ENCODE measurements at places on chromosomes 11 and 22.

GRCh38 chr11:2362414-2362813 is 14.7 kb upstream of the CD81 start:
- no peak overlapping the region for H3K27ac ChIP-seq
- H3K4me3 ChIP-seq: no peak overlapping the region
- DNase-seq: no peak

DNA sequence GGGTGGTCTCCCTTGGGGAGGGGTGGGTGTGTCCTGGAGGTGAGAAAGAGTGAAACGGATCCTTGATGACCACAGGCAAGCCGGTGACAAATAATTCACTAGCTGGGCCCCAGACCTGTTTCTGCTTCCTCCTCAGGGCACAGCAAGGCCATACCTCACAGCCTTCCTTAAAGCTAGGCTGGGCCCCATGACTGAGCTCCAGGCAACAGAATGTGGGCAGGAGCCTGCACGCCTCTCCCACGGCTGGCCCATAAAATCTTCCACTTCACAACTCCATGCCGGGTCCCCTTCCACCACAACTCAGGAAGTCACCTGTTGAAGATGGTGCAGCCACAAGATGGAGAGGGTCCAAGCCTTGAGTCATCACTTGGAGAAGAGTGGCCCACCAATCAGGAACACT is 23.9 kb downstream of the SLC22A12 start:
- H3K4me1 ChIP-seq: peaks cover 11% of the 10 kb centered on the region
- H3K27me3 ChIP-seq: no peaks in the 10 kb centered on the region
- H3K36me3 ChIP-seq: no peaks in the 10 kb centered on the region
- no peak for DNase-seq

- no peaks in the 10 kb centered on the region for H3K27me3 ChIP-seq
- H3K27ac ChIP-seq: peak overlapping the region; percentile 10
- H3K4me3 ChIP-seq: no peak overlapping the region
- H3K4me1 ChIP-seq: peaks cover 16% of the 10 kb centered on the region
These were observed 113.9 kb downstream of the DBX1 start for GRCh38 chr11:20046416-20046815.

DNA sequence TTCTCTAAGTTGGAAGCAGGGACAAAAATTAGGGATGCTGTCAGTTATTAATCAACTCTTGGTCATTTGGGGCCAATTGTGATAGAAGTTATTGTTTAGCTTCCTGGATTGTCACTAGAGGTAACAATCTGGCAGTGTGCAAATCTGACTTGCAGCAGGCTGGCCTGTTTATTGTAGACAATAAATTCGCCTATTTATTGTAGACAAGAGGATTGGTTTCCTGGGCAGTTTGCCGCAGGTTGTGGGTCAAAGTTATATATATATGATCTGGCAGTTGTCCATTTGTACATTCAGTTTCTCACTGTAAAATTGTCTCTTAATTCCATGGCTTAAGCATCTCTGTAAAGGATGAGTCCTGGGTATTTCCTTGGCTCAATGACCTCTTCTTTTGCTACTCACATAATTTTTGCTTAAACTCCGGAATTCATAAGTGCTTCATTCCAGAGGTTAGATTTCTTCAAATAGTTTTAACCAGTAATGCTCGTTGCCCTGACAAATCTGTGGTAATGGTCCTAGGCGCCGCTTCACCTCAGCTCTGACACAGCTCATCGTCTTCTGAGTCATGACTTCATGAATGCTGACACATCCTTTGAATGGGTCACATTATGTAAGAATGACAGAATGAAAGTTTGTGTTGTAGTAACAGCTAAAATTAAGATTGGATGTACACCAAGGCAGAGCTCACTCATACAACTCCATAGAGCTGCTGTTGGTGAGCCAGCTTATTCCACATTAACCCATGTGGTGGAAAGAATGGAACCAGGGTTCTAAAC is 7.8 kb upstream of the MMP3 start:
- peaks cover 8% of the 10 kb centered on the region for H3K4me1 ChIP-seq
- H3K27me3 ChIP-seq: no peaks in the 10 kb centered on the region
- no peaks in the 10 kb centered on the region for H3K36me3 ChIP-seq
- DNase-seq: no peak
- H3K27ac ChIP-seq: no peak overlapping the region

DNA sequence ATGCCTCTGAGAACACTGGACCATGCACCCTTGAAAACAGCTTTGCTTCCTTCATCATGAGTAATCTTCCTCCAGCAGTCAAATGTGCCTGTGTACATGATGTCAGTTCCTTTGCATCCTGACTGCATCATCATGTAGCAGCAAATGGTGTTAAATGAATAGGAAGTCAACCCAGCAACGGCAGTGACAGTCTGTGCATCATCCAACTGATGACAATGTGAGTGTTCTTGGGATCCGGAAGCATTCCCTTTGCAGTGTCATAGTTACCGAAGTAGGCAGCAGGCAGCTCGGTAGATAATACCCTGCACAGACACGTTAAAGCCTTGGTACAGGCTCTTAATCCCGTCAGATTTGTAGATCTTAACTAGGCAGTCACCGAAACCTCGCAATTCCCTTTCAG is 2.5 kb downstream of the WBP2NL start:
- no peak for DNase-seq
- no peaks in the 10 kb centered on the region for H3K4me1 ChIP-seq
- no peaks in the 10 kb centered on the region for H3K27me3 ChIP-seq
- H3K36me3 ChIP-seq: no peaks in the 10 kb centered on the region

- DNase-seq: no peak
- H3K4me3 ChIP-seq: no peak overlapping the region
- no peaks in the 10 kb centered on the region for H3K27me3 ChIP-seq
These were observed 28.6 kb upstream of the PANX2 start for GRCh38 chr22:50141891-50142363.

- no peak for DNase-seq
- peaks cover 48% of the 10 kb centered on the region for H3K27me3 ChIP-seq
- no peak overlapping the region for H3K27ac ChIP-seq
- H3K36me3 ChIP-seq: no peaks in the 10 kb centered on the region
- peak overlapping the region; percentile 64 for H3K4me3 ChIP-seq
These were observed 600 bp upstream of the ESAM start for GRCh38 chr11:124762624-124763155.
